ENCODE measurements at places on chromosomes 12 and 14. TPM values are rescaled to one million over a fixed set of nuclear protein-coding genes. Genes with fewer than 3 reads are reported as not detected.

DNA sequence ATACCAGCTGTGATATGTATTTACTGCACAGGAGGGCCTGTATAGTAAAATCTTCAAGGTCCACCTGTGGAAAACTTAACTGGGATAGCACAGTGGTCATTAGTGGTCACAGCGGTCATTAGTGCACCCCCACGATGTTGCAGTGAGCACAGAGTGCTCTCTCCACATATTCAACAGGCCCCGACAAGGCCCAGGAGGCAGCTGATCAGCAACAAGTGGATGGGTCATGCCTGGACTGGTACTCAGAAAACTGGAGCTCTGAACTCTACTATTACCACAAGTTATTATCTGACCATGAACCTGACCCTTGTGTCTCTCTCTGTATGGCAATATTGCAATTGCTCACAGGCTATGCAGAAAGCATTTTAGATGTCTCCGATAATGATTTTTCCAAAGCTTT lies 129.5 kb downstream of the SLC35F4 start:
- DNase-seq: no peak

CLEC4D gene
- not detected for total RNA-seq

DNA sequence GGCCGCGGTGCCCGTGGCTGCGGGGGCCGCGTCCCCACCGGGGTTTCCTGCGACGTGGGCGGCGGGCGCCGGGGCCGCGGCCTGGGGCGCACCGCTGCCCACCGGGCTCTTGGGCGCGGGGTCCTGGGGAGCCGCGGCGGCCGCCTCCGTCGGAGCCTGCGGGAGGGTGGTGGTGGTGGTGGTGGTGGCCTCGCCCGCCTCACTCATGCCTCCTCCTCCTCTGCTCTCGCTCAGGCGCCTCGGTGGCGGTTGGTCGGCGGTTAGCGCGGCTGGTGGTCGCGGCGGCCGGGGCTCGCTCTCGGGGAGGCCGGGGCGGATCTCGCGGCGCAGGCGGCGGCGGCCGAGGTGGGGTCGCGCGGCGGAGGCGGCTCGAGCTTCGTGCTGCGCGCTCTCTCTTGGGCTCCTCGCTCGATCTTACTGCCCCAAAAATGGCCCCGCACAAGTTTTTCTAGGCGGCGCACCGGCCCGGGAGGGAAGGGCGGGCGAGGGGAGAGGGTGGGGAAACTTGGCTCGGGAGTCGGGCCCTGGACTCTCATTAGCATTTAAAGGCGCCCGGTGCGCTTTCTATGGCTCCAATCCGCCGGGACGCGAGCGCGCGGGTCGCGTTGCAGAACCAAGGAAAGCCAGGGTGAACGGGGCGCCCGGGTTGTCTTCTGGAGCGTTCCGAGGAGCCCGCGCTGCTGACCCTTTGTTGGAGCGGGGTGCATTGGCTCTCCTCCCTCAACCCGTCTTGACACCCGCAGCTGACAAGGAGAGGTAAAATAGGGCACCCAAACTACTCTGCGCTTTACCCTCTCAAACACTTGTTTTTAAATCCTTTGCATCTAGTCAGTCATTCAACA lies at the start of gene YBX3:
Gene YBX3 (minus strand): TSS at position 419 of the 842 bp plus-strand sequence. CDS start 212 bp downstream, at position 207.
- peak; percentile 75 for DNase-seq

P2RX2 gene
- not detected for total RNA-seq

DNA sequence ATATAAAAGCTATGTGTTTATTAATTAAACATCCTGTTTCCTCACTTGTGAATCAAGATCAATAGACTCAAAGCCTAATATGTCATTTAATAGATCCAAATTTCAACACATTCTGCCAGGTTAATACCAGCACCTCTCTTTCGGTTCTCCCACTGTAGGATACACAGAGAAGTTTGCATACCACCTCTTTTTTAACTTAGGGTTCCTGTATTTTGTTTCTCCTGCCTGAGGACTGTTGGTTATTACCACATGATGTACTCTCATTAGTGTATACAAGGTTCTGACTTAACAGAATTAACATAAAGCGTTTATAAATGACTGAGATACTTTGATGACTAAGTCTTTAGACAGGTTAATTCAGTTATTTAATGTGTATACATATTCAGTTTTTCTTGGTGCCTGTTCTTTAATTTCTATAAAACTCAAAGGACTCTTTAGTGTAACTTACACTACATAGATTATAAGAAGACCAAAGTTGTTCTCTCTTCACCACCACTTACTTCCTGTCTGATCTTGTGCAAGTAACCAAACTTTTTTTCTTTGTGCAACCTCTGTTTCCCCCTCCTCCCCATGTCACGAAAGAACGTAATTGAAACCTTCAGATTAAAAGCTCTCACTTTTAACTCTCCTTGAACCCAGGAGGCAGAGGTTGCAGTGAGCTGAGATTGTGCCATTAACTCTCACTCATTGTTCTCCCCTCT lies 89.8 kb upstream of the DNM1L start:
- no peak for DNase-seq

Measured in IMR-90 (cell line).